Panc1 (cell line): ENCODE measurements at places on chromosomes 1 and 21.

GRCh38 chr1:11646317-11646716 lies 7.9 kb downstream of the FBXO2 start:
- no peak overlapping the region for H3K27ac ChIP-seq
- no peak overlapping the region for H3K4me3 ChIP-seq

DNA sequence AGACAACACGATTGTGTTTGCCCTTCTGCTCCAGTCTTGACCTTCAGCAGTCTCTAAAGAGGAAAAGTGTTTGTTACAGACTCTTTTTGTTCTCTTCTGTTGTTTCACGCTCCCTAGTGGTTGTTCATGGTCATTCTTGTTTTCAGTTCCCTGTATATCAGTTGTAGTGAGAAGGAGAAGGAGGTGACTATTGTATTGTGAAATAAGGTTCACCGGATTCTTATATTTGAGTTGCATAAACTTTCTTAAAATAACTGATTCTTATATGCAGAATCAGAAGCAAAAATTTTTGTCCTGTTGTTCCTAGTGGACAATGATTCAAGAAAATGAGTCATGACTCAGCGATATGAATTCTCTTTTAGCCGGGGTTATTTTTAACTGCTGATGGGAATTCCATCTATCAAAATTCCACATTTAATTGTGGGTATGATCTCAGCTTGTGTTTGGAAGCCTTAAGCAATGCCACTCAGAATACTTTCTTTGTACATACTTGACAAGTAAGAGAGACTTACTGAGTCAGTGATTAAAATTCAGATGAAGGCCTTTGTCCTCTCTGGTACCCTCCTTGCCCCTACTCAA lies 152.2 kb downstream of the CLEC20A start:
- peaks cover 32% of the 10 kb centered on the region for H3K4me1 ChIP-seq
- no peak overlapping the region for H3K4me3 ChIP-seq
- peak overlapping the region; percentile 57; the same call in 1 of the 2 replicates for H3K27ac ChIP-seq
- DNase-seq: peak; percentile 51

GRCh38 chr1:115839029-115839678 lies 1.8 kb downstream of the NHLH2 start:
- H3K36me3 ChIP-seq: no peaks in the 10 kb centered on the region; the same call in 1 of the 2 replicates
- no peak overlapping the region for H3K27ac ChIP-seq
- H3K4me3 ChIP-seq: peak overlapping the region; percentile 11; the same call in 1 of the 2 replicates

- no peaks in the 10 kb centered on the region; the same call in 1 of the 2 replicates for H3K4me1 ChIP-seq
- H3K4me3 ChIP-seq: no peak overlapping the region
- H3K36me3 ChIP-seq: no peaks in the 10 kb centered on the region
- H3K27ac ChIP-seq: no peak overlapping the region
- DNase-seq: no peak
These were observed 32.7 kb downstream of the PPP2R5A start for GRCh38 chr1:212317916-212318315.

DNA sequence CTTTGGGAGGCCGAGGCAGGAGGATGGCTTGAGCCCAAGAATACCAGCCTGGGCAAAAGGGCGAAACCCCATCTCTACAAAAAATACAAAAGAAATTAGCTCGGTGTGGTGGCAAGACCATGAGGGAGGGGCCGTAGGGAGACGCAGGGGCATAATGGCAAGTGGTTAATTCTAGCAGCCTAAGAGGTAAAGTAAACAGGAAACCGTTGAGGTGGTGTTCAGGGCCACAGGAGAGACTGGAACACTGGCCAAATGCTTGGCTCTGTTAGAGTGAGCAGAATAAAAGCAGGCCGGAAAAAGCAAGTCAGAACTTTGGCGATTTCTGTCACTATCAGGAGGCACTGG lies 89.2 kb downstream of the RIPK4 start:
- H3K4me3 ChIP-seq: peak overlapping the region; percentile 46
- peak overlapping the region; percentile 97 for H3K27ac ChIP-seq
- H3K36me3 ChIP-seq: no peaks in the 10 kb centered on the region
- no peaks in the 10 kb centered on the region for H3K27me3 ChIP-seq
- peak; percentile 59 for DNase-seq

DNA sequence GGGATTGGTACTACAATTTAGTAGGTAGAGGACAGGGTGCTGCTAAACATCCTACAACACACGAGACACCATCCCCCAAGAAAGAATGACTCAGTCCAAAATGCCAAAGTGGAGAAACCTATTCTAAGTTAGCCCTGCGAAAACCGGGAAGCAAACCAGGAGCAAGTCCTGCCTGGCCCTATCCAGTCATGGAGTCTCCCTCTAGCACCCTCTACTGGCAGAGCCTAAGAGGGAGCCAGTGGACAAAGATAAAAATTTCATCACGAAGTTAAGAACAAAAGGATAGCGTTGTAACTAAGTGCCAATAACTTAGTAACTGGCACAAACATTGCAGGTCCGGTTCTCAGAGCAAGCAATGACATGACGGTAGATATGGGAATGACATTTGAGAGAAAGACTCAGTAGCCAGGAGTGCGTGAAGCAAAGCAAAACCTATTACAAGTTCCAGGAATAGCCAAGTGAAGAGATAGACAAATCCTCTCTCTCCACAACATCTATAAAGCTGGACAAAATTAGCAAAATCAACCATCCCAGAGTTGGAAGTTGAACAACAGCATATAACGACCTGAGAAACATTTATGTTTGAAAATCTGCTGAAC lies 383.5 kb downstream of the OMA1 start:
- H3K4me1 ChIP-seq: no peaks in the 10 kb centered on the region
- no peak overlapping the region for H3K27ac ChIP-seq
- DNase-seq: peak; percentile 24
- no peak overlapping the region for H3K4me3 ChIP-seq

GRCh38 chr1:97277891-97278654 lies 556.5 kb downstream of the PTBP2 start:
- no peak overlapping the region for H3K27ac ChIP-seq
- H3K27me3 ChIP-seq: no peaks in the 10 kb centered on the region
- no peaks in the 10 kb centered on the region for H3K4me1 ChIP-seq

- peak within 1 kb of the TSS; percentile 42 for H3K4me3 ChIP-seq
- no peak for DNase-seq
- no peaks in the 10 kb centered on the region for H3K4me1 ChIP-seq
- H3K36me3 ChIP-seq: no peaks in the 10 kb centered on the region
- H3K27ac ChIP-seq: no peak within 1 kb of the TSS
These were observed at the start of gene SERTAD4 for GRCh38 chr1:210232511-210233215. TSS of gene SERTAD4 (plus strand) at chr1:210232796. CDS start at chr1:210237961, 5,165 bp downstream.

DNA sequence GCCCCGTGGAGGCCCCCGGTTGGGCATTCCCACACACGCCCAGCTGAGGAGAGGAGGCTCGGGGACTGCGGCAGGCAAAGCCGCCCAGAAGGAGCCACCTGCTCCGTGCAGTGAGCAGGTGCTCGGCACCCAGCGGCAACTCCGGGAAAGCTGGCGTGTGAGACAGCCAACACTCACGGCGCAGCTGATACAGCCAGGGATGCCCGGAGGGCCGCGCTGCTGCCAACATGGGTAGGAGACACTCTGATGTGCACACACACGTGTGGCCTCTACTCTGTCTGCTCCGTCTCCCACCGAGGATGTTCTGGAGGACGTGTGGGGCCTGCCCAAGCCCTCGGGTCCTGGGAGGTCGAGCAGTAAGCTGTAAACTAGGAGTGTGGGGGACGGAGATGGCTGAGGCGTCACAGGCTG lies 12.9 kb downstream of the MORN1 start:
- DNase-seq: no peak
- H3K4me1 ChIP-seq: peaks cover 19% of the 10 kb centered on the region
- no peak overlapping the region for H3K27ac ChIP-seq
- no peaks in the 10 kb centered on the region for H3K27me3 ChIP-seq

- no peaks in the 10 kb centered on the region for H3K36me3 ChIP-seq
- H3K27ac ChIP-seq: no peak overlapping the region
- no peaks in the 10 kb centered on the region for H3K27me3 ChIP-seq
- DNase-seq: no peak
- H3K4me1 ChIP-seq: no peaks in the 10 kb centered on the region
These were observed 251.6 kb downstream of the AKT3 start for GRCh38 chr1:243598433-243598832.

DNA sequence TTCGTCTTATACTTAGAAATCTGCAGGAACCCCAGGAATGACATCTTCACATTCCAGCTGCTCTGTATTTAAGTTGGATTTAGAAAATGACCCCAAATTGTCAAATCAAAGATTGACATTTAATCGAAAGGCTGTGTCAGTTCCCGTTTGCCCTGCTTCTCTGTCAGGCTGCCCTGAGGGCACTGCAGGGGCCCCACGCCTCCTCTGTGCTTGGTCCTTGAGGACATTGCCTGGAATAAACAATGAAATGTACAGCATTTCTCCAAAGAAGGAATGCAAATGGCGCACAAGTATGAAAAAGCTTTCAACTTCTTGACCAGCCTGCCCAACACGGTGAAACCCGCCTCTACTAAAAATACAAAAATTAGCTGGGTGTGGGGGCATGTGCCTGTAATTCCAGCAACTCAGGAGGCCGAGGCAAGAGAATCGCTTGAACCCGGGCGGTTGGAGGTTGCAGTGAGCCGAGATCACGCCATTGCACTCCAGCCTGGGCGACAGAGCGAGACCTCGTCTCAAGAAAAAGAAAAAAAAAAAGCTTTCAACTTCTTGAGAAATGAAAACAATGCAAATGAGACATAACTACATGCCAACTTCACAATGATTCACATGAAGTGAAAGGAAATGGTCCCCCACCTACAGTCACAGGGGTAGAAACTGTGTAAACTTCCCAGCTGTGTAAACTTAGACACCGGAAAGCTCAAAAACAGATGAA lies 3.0 kb downstream of the TMPRSS3 start:
- H3K27me3 ChIP-seq: no peaks in the 10 kb centered on the region; the same call in 1 of the 2 replicates
- no peak for DNase-seq
- H3K36me3 ChIP-seq: no peaks in the 10 kb centered on the region
- no peaks in the 10 kb centered on the region for H3K4me1 ChIP-seq
- no peak overlapping the region for H3K4me3 ChIP-seq

GRCh38 chr1:226577401-226578180 lies 29.0 kb downstream of the STUM start:
- H3K27me3 ChIP-seq: no peaks in the 10 kb centered on the region
- no peak for DNase-seq
- H3K36me3 ChIP-seq: no peaks in the 10 kb centered on the region
- no peak overlapping the region for H3K27ac ChIP-seq
- no peak overlapping the region for H3K4me3 ChIP-seq

- H3K27me3 ChIP-seq: no peaks in the 10 kb centered on the region
- H3K36me3 ChIP-seq: no peaks in the 10 kb centered on the region
- peaks cover 2% of the 10 kb centered on the region; the same call in 1 of the 2 replicates for H3K4me1 ChIP-seq
- no peak overlapping the region for H3K27ac ChIP-seq
- H3K4me3 ChIP-seq: no peak overlapping the region
- no peak for DNase-seq
These were observed 92.9 kb downstream of the LTN1 start for GRCh38 chr21:28899744-28900143.

GRCh38 chr21:15929536-15929935 lies 199.8 kb downstream of the USP25 start:
- no peak overlapping the region for H3K4me3 ChIP-seq
- H3K4me1 ChIP-seq: no peaks in the 10 kb centered on the region
- no peaks in the 10 kb centered on the region for H3K36me3 ChIP-seq
- no peak overlapping the region for H3K27ac ChIP-seq

DNA sequence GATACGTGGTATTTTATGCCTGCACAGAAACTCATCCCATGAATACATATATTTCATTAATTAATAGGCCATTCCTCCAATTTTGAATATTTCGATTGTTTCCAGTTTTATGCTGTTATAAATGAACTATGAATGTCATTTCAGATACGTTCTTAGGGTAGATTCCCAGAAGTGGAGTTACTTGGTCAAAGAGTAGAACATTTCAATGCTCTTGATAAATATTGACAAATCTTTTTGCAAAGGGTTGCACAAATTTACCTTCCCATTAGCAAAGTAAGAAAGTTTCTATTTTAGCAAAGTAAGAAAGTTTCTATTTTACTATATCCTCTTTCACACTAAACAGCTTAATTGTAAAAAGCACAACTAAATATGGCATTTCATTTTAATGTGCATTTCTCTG lies 48.9 kb downstream of the KCNT2 start:
- H3K36me3 ChIP-seq: no peaks in the 10 kb centered on the region
- no peak overlapping the region for H3K27ac ChIP-seq
- no peaks in the 10 kb centered on the region for H3K4me1 ChIP-seq

DNA sequence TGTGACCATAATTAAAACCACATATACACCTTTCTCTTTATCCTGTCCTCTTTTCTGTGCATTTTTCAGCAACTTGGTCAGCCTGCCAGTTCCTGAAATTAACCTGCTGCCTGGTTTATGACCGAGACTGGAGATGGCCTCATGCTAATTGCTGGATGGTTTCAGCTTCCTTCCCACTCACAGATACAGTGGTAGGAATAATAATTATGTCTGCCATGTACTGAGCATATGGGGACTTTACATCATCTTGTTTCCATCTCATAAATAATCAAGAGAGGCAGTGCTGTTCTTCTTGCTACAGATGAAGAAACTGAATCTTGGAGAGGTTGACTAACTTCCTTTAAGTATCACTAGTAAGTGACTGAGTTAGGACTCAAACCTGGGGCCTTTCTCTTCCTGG lies 148.2 kb downstream of the NOS1AP start:
- peaks cover 94% of the 10 kb centered on the region for H3K4me1 ChIP-seq
- H3K4me3 ChIP-seq: no peak overlapping the region
- DNase-seq: no peak
- no peaks in the 10 kb centered on the region for H3K27me3 ChIP-seq
- peak overlapping the region; percentile 98 for H3K27ac ChIP-seq

- H3K4me1 ChIP-seq: no peaks in the 10 kb centered on the region
- H3K36me3 ChIP-seq: no peaks in the 10 kb centered on the region
- no peak overlapping the region for H3K27ac ChIP-seq
- no peaks in the 10 kb centered on the region for H3K27me3 ChIP-seq
These were observed 246.2 kb downstream of the MRPL39 start for GRCh38 chr21:25361097-25361496.

- H3K27me3 ChIP-seq: peaks cover 6% of the 10 kb centered on the region
- no peak overlapping the region for H3K4me3 ChIP-seq
- no peaks in the 10 kb centered on the region for H3K4me1 ChIP-seq
These were observed 124.6 kb upstream of the RUNX3 start for GRCh38 chr1:25054526-25055323.

DNA sequence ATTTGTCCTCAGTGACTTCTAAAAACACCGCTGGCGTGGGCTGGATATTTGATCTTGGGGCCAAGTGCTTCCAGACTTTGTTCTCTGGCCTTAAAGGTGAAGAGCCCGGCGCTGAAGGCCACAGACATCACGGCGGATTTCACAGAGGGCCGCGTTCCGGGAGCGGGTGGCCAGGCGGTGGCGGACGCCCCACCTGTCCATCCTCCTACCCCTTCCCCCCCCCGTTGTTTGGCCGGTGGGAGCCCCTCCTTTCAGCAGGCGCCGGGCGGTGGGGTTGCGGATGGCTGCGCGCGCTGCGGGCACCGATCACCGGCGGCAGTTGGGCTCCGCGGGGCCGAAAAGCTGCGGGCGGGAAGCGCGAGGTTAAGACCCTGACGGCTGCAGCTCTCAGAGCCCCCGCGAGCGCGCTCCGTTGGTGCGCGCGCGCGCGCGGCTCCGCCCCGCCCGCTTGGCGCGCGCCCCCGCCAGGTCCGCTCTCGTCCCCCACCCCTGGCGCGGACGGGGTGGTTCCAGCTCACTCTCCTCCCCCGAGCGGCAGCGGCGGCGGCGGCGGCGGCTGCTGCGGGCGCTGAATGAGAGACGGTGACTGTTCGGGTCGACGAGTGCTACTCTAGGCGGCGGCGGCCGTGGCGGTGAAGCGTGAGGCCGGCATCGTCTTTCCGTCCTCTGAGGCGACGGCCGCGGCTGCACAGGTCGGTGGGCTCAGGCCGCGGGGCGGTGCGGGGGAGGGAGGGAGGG lies at the start of gene RALGPS2:
RALGPS2 (plus strand) TSS at position 517 of the 738 bp plus-strand sequence. CDS start 51,521 bp downstream, outside the sequence.
- 0 out of 2 replicates have a peak, but pooled peaks cover 7% of the 10 kb centered on the region for H3K4me1 ChIP-seq
- H3K4me3 ChIP-seq: peak within 1 kb of the TSS; percentile 71
- DNase-seq: no peak
